AG09319 (cell line): ENCODE measurements at places on chromosomes 16 and 17.
A peak's percentile ranks its signal among the peaks of the same experiment; 100 is the strongest.

GRCh38 chr16:1492923-1493745 is at the start of gene TELO2:
TSS of gene TELO2 (plus strand) at chr16:1493360. CDS start at chr16:1494282, 922 bp downstream.
- DNase-seq: peak; percentile 23

DNA sequence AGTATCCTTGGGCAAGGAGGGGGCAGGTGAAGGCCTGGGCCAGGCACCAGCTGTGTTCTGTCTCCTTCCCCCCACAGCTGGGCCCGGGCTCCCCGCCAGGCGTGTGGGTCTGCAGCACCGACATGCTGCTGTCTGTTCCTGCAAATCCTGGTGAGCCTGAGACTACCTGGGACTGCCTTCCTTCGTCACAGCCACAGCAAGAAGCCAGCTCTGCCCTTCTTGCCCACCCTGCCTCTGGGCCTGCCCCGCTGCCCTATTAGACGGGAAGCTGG is 12.3 kb downstream of the FCSK start:
- DNase-seq: no peak

DNA sequence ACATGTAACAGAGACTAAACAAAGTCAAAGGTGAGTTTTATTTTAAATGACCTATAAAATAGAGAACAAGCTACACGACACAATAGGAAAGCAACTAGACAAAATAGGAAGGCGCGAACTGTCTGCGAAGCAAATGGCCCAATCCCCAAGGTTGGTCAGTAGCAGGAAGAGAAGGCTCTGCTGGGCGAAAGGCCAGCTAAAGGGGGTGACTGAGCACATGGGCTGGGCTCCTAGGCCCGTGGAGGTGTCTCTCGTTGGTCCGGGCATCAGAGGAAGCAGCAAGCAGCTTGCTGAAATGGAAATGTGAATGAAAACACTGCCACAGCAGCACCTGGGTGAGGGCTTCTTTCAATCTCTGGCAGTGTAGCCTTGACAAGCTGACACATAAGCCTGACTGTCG is 129.4 kb downstream of the ZNF778 start:
- no peak for DNase-seq

DNA sequence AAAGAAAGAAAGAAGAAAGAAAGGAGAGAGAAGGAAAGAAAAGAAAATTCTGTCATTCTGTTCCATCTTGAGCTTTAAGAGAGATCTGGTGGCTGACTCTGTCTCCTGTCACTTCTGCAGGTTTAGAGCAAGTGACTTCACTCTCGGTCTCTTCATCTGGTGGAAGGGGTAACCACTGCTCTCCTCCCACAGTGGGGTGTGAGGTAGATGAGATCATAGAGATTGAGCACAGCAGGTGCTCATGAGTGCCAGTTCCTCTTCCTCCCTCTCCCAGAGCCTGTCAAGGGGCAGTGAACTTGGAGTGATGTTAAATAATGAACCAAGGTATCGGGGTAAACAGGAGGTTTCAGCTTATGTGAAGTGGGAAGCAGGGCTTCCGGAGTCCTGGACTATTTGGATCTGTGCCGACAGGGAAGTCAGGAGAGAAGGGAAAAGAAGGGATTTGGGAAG is 47.7 kb downstream of the BEAN1 start:
- DNase-seq: no peak

- no peak for DNase-seq
These were observed 59.1 kb downstream of the PIPOX start for GRCh38 chr17:29102046-29102445.

GRCh38 chr16:70482624-70483023 is 28.2 kb downstream of the FCSK start:
- DNase-seq: no peak
